ENCODE measurements at places on chromosomes 1 and 21.

DNA sequence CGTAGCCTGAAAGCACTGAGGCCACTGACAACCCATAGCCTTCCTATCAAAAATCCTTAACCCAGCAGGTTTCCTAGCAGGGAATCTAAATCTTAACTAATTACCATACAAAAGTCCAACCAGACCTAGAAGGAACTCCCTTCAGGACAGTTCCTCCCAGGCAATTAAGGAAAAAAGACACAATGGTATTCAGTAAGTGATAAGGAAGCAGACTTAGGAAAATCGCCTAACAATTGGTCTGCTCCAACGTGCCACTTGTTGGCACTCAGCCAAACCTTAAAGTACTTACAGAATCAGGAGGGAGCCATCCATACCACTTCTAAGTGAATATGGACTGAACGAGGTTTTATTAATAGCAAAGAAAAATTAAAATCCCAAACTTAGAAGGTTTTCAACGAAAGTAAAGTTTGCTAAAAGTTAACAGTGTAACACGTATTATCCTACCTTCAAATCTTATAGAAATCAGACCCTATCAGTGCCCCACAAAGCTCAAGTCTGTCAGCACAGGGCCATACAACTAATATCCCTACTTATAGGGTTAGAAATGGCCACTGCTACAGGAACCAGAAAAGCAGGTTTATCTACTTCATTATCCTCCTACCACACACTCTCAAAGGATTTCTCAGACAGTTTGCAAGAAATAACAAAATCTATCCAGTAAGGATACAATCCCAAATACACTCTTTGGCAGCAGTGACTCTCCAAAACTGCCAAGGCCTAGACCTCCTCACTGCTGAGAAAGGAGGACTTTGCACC is 29.0 kb downstream of the SPATA6 start:
- no peaks in the 10 kb centered on the region for H3K4me1 ChIP-seq
- H3K27me3 ChIP-seq = no peaks in the 10 kb centered on the region
- no peak for DNase-seq
- no peak overlapping the region for H3K27ac ChIP-seq

DNA sequence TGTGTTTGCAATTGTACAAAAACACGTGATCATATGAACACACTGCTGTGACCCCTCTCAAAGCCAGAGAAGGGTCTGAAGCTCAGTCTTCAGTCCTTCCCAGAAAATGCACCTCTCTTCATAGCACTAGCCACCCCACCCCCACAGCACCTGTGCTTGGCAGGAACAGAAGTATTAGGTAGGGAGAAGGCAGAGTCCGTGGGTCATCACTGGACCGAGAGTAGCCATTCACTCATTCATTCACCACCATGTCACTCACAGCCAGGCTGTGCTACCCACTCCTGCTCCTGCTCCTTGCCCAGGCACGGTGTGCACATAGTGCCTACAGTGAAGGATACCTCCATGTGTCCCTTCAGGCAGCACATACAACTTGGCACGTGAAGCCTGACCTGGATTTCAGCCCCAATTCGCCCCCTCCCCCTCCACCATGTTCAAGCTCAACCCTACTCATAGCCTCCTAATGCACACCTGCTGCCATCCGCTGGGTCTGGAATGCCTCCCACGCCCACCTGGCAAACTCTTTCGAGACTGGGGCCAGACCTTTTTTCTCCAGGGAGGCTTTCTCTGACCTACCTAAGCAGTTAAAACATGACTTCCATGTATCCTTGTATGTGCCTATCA is 81.9 kb upstream of the GALNT2 start:
- no peak overlapping the region for H3K27ac ChIP-seq
- peaks cover 8% of the 10 kb centered on the region for H3K27me3 ChIP-seq
- no peaks in the 10 kb centered on the region for H3K4me1 ChIP-seq
- H3K36me3 ChIP-seq = no peaks in the 10 kb centered on the region
- DNase-seq = no peak

GRCh38 chr1:7289694-7290093 is 481.4 kb upstream of the VAMP3 start:
- no peak overlapping the region for H3K4me3 ChIP-seq
- no peaks in the 10 kb centered on the region for H3K36me3 ChIP-seq
- H3K27ac ChIP-seq = no peak overlapping the region
- H3K4me1 ChIP-seq = peaks cover 26% of the 10 kb centered on the region
- no peak for DNase-seq

- peak overlapping the region; percentile 63 for H3K27ac ChIP-seq
- peaks cover 48% of the 10 kb centered on the region for H3K4me1 ChIP-seq
- no peak overlapping the region for H3K4me3 ChIP-seq
- H3K36me3 ChIP-seq = no peaks in the 10 kb centered on the region
- DNase-seq = peak; percentile 52
Observed at GRCh38 chr1:59139396-59139795, 157.5 kb upstream of the FGGY start.

DNA sequence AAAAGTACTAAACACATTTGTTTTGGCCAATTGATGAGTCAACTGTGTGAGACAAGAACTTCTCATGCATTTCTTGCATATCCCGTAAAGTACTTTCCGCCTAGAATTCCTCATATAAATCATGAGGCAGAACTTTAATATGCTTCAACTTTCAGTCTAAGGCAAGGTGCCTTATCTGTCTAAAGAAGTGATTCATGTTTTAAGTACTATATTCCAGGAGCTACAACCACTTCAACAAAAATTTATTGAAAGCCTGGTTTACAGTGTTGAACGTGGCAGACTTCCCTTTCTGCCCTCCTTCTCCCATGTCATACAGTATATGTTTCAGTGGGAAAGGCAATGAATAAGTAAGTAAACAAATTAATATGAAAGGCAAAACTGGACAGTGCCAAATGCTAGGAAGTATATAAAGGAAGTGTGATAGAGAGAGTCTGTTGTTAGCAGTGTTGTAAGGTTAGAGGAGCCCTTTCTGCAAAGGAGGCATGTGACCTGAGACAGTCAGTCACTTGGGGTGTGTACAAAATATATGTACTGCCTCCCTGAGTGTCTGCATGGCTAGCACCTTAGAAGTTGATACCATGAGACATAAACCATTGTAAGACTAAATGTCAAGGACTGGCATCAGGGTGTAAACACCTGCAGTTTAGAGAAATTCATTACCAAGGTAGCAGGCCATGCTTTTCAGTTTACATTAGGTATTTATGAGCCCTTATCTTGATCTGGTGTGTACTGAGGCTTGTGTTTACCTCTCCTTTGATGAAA is 362.2 kb downstream of the SRGAP2C start:
- no peaks in the 10 kb centered on the region for H3K4me1 ChIP-seq
- no peak for DNase-seq
- no peak overlapping the region for H3K4me3 ChIP-seq
- no peaks in the 10 kb centered on the region for H3K36me3 ChIP-seq
- H3K27me3 ChIP-seq = no peaks in the 10 kb centered on the region

DNA sequence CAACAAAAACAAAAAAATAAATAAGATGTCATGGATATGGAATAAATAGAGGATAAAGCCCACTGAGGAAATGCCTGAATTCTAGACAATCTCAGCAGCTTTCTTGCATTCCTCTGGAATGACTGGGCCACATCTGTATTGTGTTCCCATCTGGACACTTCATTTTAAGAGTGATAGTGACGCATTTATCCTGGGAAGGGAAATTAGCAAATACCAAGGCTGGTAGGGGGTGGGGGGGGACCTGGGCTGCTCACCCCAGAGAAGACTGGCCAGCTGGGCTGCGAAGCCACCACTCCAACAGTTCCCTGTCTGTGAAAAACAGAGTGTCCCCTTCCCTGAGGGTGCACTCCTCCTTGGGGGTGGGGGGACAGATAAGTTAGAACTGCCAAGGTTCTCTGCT is 106.3 kb downstream of the HIVEP3 start:
- DNase-seq = peak; percentile 78
- H3K4me3 ChIP-seq = no peak overlapping the region
- no peaks in the 10 kb centered on the region for H3K27me3 ChIP-seq
- H3K36me3 ChIP-seq = no peaks in the 10 kb centered on the region
- H3K4me1 ChIP-seq = peaks cover 28% of the 10 kb centered on the region
- peak overlapping the region; percentile 84 for H3K27ac ChIP-seq

- H3K36me3 ChIP-seq = no peaks in the 10 kb centered on the region
- H3K4me1 ChIP-seq = no peaks in the 10 kb centered on the region
- H3K27me3 ChIP-seq = no peaks in the 10 kb centered on the region
- H3K27ac ChIP-seq = no peak overlapping the region
Observed at GRCh38 chr1:181794332-181794731, 267.2 kb downstream of the ZNF648 start.

- no peak for DNase-seq
- no peaks in the 10 kb centered on the region for H3K4me1 ChIP-seq
- H3K27me3 ChIP-seq = no peaks in the 10 kb centered on the region
- no peak overlapping the region for H3K4me3 ChIP-seq
Observed at GRCh38 chr1:220250681-220251080, 21.6 kb downstream of the RAB3GAP2 start.

GRCh38 chr1:214332946-214333798 is 52.2 kb downstream of the SMYD2 start:
- DNase-seq = peak; percentile 67
- no peak overlapping the region for H3K4me3 ChIP-seq
- H3K27ac ChIP-seq = no peak overlapping the region
- peaks cover 55% of the 10 kb centered on the region for H3K36me3 ChIP-seq

DNA sequence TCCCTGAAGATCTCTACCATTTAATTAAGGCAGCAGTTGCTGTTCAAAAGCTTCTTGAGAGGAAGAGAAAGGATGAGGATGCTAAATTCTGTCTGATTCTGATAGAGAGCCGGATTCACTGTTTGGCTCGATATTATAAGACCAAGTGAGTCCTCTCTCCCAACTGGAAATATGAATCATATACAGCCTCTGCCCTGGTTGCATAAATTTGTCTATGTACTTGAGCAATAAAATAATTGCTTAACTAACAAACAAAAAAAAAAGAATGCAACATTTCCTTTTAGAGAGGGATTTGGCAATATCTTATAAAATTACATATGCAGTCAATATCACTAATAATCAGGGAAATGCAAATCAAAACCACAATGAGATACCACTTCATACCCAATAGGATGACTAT is 26.8 kb downstream of the ALDH9A1 start:
- H3K4me1 ChIP-seq = peaks cover under 1% of the 10 kb centered on the region
- no peak overlapping the region for H3K4me3 ChIP-seq
- no peaks in the 10 kb centered on the region for H3K27me3 ChIP-seq
- no peak for DNase-seq
- peaks cover 29% of the 10 kb centered on the region for H3K36me3 ChIP-seq

DNA sequence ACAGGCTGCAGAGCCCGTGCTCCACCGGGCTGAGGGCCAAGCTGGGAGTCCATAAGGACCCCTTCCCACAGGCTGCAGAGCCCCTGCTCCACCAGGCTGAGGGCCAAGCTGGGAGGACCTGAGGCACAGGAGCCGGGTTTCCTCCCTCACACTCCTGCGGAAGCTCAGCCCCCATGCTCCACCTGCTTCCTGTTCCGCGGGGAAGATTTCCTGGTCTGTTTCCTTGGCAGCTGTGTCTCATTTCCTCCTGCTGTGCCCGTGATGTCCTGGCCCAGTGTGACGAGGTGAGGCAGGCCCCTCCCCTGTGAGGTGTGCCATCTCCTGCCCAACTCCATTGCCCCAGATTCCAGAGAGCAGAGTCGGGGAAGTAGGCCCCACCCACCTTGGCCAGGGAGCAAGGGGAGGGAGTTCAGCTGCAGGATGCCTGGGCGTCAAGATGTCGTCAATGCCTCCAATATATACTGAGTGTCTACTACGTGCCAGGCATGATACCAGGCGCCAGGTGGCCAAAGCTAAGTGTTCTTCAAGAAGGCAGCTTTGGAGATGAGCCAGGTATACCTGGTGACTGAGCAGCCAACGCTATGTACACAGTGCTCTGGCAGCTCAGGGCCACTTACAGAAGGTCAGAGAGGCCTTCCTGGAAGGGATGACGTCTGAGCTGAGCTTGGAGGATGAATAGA is 58.8 kb downstream of the NAV1 start:
- DNase-seq = peak; percentile 67
- no peaks in the 10 kb centered on the region for H3K36me3 ChIP-seq
- H3K27me3 ChIP-seq = no peaks in the 10 kb centered on the region
- H3K4me3 ChIP-seq = no peak overlapping the region
- peaks cover 73% of the 10 kb centered on the region for H3K4me1 ChIP-seq

DNA sequence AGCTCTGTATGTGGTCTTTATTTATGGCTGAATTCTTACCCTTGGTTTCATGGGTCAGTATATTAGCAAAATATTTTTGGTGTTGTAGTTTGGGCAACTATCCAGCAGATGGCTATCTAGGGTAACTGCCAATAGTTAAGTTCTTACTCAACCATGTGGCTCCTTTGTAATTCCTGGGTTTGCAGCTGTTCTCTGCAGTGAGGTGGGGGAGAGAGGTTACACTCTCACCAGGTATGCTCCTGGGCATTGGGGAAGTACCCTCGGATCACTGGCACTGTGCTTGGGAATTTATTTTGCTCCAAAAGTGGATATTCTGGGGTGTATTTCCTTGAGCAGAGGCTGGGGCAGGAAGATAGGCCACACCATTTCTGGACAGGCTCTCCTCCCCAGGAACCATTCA is 436.7 kb upstream of the TMPRSS15 start:
- H3K4me3 ChIP-seq = no peak overlapping the region
- no peaks in the 10 kb centered on the region for H3K27me3 ChIP-seq
- H3K36me3 ChIP-seq = no peaks in the 10 kb centered on the region
- no peak for DNase-seq
- H3K27ac ChIP-seq = no peak overlapping the region
- no peaks in the 10 kb centered on the region for H3K4me1 ChIP-seq

GRCh38 chr1:182625719-182626504 is 21.7 kb upstream of the RGS16 start:
- H3K4me3 ChIP-seq = no peak overlapping the region
- H3K4me1 ChIP-seq = peaks cover 22% of the 10 kb centered on the region
- no peaks in the 10 kb centered on the region for H3K27me3 ChIP-seq
- H3K27ac ChIP-seq = no peak overlapping the region
- DNase-seq = no peak
- H3K36me3 ChIP-seq = no peaks in the 10 kb centered on the region

DNA sequence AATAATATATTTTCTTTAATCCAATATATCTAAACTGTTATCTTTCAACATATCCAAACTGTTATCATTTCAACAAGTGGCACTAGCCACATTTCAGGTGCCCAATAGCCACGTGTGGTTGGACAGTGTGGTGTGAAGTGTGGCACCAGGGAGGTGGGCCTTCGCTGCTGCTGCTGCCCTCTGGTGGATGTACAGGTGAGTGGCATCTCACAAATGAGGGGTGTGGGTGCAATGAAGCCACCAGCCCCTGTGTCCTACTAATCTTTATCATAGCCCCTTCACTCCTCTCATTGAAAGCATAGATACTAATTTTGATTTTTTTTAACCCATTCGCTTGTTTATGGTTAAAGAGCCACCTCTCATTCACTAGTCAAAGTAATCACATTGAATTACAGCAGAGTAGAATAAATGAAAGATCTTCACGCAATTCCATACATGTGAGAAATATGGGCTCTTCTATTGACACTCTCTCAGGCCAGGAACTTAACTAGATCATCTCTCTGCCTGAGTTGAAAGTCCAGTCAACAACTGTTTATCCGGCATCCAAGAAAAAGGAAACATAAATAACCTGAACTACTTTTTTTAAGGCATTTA is 499.2 kb downstream of the OMA1 start:
- H3K36me3 ChIP-seq = no peaks in the 10 kb centered on the region
- DNase-seq = no peak

- peak overlapping the region; percentile 89 for H3K27ac ChIP-seq
- H3K27me3 ChIP-seq = no peaks in the 10 kb centered on the region
- H3K4me3 ChIP-seq = peak overlapping the region; percentile 50
- DNase-seq = peak; percentile 83
- peaks cover 11% of the 10 kb centered on the region for H3K4me1 ChIP-seq
Observed at GRCh38 chr1:225746361-225747179, 31.1 kb upstream of the SRP9 start.

- no peak for DNase-seq
- H3K4me1 ChIP-seq = no peaks in the 10 kb centered on the region
- no peaks in the 10 kb centered on the region for H3K27me3 ChIP-seq
Observed at GRCh38 chr1:187645651-187646050, 816.9 kb downstream of the PLA2G4A start.

Data from heart left ventricle (tissue), 16 donors.